ENCODE measurements at places on chromosomes 1 and 21.

- no peak for DNase-seq
These were observed 1.1 kb upstream of the KCNQ4 start for GRCh38 chr1:40782371-40782956.

- DNase-seq = no peak
These were observed 178.0 kb upstream of the GALNT2 start for GRCh38 chr1:229889031-229889517.

DNA sequence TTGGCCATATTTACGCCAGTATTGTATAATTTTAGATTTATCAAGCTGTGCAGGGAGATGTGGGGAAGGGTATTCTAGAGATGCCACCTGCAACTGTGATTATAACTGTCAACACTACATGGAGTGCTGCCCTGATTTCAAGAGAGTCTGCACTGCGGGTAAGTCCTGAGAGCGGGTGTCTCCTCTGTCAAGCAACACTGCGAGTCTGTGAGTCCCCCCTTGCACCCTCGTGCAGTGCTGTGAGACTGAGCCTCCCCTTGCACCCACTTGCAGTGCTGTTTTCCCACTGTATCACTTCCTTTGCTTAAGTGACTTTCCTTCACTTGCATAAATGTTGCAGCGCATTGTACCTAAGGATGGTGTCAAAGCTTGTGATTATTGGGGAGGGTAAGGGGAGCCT, 75.0 kb downstream of the TPR start:
- no peak for DNase-seq

- DNase-seq = no peak
These were observed 2.1 kb downstream of the BRINP3 start for GRCh38 chr1:190475421-190476141.

GRCh38 chr1:219659684-219660083, 46.8 kb upstream of the ZC3H11B start:
- DNase-seq = no peak

DNA sequence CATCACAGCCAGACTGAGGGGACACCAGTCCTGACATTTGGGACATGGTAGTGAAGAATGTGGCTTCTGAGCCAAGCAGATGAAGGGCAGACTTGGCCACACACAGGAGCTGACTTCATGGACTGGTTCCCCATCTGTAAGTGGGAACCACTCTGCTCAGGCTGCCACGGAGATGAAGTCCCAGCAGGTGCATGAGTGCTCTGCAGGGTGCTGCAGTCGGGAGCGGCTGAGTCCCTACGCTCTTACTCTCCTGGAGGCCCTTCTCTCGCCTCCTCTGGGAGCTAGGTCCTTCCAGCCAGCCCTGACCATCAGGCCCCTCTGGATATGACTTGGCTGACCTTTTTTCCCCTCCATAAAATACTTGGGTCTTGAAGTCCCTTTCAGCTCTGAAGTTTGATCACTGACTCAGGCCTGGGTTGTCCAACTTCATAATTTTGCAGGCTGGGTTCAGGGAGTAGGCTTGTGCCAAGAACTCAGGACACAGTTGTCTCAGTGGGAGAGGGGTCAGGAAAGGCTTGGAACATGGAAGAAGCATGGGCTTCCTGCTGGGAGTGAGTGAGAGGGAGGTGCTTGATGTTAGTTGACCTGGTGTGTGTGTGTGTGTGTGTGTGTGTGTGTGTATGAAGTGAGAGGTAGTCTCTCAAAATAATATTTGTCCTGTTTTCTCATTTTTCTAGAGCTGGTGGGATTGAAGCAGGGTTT, 21.0 kb upstream of the EPS8L3 start:
- DNase-seq = no peak

DNA sequence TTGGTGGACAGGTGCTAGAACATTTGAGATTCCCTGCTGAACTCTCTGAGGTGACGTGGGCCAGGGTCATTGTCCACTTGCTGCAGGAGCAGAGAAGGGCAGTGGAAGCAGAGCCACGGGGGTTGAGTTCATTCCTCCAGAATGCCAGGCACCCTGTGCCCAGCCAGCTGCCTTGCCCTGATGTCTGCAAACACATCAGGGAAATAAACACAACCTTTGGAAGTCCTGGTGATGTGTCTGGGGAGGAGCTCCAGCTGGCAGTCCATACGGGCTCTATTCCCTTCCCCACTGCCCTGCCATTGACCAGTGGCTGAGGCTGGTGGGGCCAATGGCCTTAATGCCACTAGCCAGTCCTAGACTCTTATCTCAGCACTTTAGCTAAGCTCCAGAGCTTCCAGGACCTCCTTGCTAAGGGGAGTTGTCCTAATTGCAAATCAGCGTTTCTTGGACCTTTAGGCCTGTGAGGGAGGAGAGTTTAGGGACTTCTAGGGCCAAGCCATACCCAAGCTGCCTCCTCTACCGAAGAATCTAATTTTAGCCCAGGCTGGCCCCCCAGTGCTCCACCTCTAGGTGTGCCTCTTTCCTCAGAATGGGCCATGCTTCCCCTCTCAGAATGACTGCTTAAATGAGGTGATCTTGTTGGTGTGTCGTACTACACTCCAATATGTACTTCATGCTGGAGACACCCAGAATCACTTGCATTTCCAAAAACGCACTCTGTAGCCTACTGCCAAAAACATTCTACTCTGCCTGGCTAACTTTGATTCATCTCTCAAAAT, 25.9 kb upstream of the MFSD2A start:
- DNase-seq = no peak

GRCh38 chr1:72830606-72831390, 548.5 kb upstream of the NEGR1 start:
- DNase-seq = peak; percentile 5

DNA sequence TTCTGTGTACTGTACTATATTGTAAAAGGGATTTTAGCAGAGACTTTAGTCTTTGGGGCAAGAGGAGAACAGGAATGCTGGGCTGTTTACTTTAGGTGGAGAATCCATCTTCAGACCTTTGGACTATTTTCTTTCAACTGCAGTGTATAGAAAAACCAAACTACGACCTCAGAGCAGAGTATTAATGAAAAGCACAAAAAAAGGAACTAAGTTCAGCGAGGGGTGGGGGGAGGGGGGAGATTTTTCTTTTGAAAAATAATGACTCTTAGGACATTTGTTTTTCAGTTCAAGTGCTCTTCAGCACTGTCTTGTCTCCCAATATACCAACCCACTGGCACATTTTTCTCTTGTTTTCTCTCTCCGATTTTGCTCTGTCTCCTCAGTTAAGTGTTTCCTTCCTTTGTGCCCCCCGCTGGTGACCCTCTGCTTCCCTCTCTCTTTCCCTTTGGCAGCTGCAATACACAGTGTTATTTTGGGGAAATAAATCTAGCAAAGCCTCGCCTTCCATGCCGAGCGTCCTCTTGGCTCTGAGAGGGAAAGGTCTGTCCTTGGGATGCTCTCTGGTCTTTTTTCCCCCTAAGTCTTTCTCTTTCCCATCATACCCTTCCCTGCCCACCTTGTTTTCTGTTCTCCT, 44.8 kb downstream of the ACP6 start:
- no peak for DNase-seq

- no peak for DNase-seq
These were observed 3.7 kb upstream of the FABP3 start for GRCh38 chr1:31376375-31377134.

GRCh38 chr1:81607924-81608323, 192.8 kb upstream of the ADGRL2 start:
- no peak for DNase-seq
